Stimulated activated CD4-positive, alpha-beta T cell treated with anti-CD3 and anti-CD28 coated beads, Interleukin-12 subunit alpha, Interleukin-12 subunit beta, amount 100 ng/mL, for 4 hours (primary cell): ENCODE measurements at places on chromosomes 7 and 10.

GRCh38 chr10:93458821-93459257, 23.3 kb downstream of the MYOF start:
- no peak for DNase-seq

GRCh38 chr10:132624061-132624846, 86.7 kb downstream of the INPP5A start:
- no peak for DNase-seq

DNA sequence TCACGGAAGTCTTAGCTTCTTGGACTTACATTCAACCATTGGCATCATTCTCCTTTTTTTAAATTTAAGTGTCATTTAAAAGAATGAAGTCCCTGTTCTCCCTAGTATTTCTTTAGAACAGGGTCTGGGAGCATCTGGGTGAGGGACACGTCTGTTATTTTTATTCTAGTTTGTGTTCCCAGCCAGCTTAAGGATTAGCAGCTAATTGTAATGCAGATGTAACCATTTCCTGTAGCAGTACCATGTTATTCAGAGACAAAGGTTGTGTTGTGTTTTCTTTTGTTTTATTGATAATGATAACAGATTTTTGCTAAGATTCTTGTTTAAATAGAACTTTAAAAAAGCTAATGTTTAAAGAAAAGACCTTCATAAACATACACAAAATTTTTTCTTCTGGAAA, 34.3 kb downstream of the BMS1 start:
- DNase-seq: no peak

DNA sequence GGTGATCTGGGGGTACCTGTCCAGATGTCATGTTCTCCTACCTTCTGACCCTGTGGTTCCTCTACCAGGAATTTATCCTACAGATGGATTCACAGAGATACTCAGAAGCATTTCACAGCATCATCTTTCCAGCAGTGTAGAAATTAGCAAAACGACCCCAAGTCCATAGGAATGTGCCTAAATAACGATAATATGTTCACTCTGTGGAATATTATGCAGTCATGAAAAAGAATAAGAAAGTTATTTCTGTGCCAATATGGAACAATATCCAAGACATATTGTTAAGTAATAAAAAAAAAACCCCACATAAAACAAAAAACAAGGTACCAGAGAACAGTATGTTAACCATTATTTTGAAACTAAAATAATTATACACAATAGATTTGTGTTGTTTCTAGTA, 123.8 kb upstream of the SDK1 start:
- no peak for DNase-seq

DNA sequence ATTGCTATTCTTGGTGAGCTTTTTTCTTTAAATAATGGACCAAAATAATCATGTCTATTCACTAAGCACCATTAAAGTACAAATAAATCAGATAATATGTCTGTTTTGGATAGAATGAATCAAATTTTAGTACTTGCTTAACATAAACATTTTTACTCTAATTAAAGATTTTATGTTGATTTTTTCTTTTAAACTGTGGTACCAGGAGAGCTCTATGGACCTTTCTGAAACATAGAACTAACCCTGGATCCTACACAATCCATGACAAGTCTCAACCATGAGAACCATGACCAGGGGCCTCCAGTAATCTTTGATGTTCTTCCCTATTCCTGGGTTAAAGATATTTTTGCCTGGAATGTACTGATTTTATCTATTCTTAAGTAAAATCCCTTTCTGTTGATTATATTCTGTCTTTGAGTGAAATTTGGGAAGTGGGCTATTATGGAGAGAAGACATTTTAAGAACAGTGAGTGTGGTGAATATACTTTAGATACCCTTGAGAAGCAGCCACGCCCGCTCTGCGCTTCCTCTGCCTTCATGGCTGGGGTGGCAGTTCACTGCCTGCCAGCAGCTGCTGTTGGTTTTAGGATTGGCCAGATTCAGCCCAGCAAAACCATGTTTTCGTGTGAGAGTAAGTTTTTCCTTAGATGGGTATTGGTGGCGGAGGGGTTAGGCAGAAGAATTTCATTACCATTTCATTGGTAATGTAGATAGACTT, 42.2 kb upstream of the BHLHA15 start:
- no peak for DNase-seq

- DNase-seq: no peak
Measured at GRCh38 chr7:156725936-156726335, 85.4 kb downstream of the RNF32 start.

DNA sequence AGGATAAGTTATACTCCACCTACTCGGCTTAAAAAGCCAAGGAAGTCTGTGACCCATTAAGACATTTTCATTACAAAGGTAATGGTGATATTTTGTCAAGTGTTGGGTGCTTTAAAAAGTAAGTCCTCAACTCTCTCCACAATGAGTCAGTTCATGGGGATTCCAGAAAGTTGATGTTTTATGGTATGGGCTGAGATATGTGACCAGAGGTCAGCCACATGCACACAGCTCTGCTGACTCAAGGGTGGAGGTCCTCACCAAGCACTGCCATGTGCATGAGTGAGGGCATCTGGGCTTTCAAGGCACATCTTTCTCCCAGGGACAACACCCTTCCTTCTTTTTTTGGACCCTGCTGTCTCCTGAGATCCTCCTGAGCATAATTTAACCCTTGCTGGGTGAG, 292.9 kb downstream of the PTEN start:
- DNase-seq: no peak

DNA sequence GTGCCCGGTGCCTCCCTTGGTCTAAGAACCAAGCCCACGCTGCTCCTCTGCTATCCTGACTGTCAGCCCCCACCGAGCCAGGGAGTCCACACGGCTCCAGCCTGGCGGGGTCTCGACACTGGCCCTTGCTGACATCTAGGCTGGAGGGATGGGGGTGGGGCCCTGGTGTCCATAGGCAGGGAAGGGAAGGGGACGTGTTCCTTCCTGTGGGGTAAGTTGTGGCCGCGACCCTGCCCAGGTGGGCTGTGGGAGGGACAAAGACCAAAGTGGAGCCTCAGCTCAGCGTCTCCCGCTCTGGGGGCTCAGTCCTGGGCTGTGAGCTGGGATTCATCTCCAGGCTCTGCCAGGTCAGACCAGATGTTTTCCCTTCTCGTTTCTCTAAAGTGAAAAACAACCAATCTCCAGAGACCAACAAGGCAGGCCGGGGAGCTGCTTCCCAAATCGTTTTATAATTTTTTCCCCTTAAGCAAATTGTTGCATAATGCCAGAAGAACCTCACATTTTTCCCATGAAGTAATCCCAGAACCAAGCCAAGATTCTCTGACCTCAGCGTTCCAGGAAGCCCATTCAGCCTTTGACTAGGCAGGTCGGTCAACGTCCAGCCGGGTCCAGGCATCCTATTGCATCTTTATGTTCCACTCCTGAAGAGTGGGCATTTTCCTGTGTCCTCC, 101.2 kb downstream of the RGS10 start:
- no peak for DNase-seq

DNA sequence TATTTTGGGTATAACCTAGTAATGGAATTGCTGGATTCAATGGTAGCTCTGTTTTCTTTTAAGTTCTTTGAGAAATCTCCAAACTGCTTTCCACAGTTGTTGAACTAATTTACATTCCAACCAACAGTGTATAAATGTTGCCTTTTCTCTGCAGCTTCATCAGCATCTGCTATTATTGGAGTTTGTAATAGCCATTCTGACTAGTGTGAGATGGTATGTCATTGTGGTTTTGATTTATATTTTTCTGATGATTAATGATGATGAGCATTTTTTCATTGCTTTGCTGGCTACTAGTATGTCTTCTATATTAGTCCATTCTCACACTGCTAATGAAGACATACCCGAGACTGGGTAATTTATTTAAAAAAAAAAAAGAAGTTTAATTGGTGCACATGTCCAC, 248.6 kb upstream of the MAGI2 start:
- DNase-seq: no peak

DNA sequence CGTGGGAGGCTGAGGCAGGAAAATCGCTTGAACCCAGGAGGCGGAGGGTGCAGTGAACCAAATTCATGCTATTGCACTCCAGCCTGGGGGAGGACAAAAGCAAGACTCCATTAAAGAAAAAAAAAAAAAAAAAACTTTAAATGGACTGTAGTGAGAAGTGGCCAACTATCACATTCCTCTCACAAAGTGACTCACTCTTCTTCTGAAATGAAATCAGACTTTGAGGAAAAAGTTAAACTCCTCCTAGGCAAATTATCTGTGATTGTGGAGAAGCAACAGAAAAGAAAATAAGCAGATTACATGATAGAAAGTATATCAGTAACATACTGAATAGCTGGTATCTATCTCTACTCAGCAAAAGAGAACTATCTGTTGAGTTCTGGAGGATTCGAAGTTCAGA, 234.3 kb upstream of the PHF14 start:
- DNase-seq: no peak

GRCh38 chr7:27153526-27153925, 1.1 kb upstream of the HOXA3 start:
- no peak for DNase-seq

- no peak for DNase-seq
Measured at GRCh38 chr10:95547791-95548435, 13.3 kb downstream of the SORBS1 start.

DNA sequence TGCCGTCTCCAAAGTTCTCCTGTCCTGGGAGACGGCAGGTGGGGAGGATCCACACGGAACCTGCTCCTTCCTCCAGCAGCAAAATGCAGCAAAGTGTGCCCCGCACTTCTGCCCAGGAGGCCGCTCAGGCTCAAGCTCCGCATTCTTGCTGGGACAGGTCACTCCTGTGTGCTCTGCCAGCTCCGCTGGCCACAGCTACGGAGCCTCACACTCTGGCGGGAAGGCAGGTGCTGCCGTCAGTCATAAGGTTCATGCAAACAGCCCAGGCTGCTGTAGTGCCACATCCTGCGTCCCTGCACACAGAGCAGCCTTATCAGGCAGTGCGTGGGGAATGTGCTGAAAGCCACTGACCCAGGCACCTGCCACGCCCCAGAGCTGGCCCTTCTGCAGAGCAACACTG, 22.4 kb downstream of the ADGRA1 start:
- DNase-seq: no peak

DNA sequence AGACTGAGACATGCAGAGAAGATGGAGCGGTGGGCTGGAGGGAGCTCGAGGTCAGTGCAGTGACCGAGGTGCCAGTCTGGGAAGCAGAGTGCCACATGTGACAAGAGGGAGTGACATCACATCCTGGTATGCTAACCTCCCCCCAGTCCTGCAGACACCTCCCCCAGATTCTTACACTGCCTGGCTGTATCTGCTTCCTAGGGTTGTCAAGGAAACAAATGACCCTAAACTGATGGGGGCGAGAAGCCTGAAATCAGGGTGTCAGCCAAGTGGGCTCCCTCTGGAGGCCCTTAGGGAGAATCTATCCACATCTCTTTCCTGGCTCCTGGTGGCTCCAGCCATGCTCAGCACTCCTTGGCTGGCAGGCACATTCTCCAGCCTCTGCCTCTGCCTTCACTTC, 316.1 kb upstream of the ZMIZ1 start:
- DNase-seq: no peak

DNA sequence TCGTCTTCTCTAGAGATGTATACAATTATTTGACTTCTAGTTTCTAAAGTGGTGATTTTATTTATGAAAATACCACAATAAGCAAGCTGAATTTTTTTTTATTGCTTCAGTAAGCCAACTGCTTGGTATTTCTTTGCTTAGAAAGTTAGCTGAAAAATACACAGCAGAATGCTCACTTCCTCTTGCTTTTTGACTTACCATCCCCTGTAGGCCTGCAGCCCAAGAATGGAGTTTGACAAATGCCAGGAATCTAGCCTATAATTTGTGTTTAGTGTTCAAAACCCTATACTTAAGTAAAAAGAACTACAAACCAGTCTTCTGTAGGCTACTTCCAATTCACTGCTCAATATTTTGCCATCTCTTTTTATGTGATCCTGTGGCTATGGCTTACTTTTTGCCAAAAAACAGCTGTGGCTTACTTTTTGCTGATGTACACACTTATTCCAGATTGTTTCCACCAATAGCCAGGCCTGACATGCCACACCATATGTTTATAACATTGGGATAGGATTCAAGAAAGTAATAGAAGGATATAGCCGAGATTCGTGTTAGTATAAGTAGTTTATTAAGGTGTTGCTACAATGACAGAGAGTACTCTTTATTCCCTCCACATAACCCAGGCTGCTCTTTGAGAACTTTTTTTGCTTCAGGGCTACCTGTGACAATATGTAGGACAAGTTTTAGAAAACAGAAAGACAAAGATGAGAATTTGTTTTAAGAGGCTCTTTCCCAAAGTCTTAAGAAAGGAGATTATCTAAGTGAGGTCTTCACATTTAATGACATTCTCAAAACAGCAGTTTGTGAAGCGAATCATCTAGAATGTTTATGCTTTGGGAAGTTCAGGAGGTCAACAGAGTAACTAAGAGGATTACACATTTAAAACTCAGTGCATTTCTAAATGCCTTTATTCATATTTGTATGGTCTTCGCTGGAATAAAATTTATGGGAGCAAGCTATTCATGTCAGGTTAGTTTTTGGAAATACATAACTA, 263.9 kb upstream of the FZD1 start:
- no peak for DNase-seq

GRCh38 chr7:23618241-23618640, 21.1 kb downstream of the CCDC126 start:
- DNase-seq: no peak

- no peak for DNase-seq
Measured at GRCh38 chr7:47188653-47189315, 393.1 kb downstream of the TNS3 start.

DNA sequence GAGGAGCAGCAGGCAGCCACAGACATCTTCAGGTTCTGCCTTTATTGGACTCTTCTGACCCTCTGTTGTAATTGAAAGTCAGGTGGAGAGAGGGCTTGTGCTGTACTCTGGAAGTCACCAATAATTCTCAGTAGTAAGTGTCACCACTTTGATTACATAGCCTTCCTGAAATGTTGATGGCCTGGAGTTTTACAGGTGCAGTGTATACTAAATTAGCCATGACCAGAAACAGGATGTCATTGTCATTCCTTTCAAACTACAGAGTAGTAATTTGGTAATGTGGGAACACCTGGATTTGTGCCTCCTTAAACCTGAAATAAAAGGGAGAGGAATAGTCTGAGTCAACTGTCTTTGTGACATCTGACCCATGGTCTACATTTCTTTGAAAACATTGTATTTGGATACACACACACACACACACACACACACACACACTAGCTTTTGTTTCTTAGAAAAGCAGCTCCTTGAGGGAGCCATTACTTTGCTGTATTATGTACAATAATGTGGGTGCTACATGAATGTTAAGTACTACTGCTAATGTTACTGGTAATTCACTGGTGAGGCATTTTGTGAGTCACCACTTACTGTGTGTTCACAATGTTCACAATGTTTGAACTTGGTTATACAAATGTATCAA, 19.6 kb downstream of the ARL4A start:
- no peak for DNase-seq

GRCh38 chr10:49324711-49325110, 25.7 kb downstream of the C10orf71 start:
- no peak for DNase-seq

DNA sequence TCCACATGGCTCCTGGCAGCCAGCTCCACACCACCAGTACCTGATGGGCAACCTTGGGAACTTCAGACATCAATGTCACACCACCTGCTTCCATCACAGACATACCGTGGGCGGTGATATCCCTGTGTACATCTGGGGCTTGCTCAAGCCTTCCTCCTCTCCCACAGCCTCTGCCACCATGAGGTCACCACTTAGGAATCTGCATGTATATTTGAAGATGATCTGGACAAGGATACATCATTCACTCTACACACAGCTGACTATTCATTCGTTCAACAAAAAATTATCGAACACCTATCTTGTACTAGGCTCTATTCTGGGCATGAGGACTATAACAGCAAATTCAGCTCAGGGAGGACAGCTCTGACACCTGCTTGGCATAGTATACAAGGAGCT, 6.8 kb downstream of the DLG5 start:
- DNase-seq: no peak
